Calu3 (cell line): ENCODE measurements at places on chromosomes 5 and 9.

GRCh38 chr5:2761921-2762488 lies 10.5 kb upstream of the IRX2 start:
- no peak for DNase-seq
- no peak overlapping the region for H3K27ac ChIP-seq
- H3K36me3 ChIP-seq = no peaks in the 10 kb centered on the region
- H3K27me3 ChIP-seq = no peaks in the 10 kb centered on the region

DNA sequence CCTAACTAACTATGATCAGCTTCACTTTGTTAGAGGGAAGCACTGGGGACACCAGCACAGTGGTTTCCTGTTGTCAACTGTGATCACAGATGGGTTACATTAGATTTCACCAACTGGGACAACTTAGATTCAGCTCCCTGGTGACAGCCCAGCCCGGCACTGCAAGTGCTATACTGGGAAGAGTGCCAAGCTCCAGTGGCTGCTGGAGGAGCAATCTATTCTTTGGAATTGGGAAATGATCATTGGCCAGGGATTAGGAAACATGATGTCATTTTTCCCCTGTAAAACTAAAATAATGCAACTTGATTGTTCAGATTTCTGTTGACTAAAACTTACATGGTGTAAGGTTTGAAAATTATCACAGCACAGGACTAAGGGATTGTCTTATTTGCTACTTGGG lies 33.2 kb downstream of the PTGR1 start:
- H3K4me3 ChIP-seq = no peak overlapping the region
- H3K4me1 ChIP-seq = no peaks in the 10 kb centered on the region
- H3K36me3 ChIP-seq = peaks cover 22% of the 10 kb centered on the region
- DNase-seq = no peak
- H3K27ac ChIP-seq = no peak overlapping the region
- no peaks in the 10 kb centered on the region for H3K27me3 ChIP-seq

GRCh38 chr9:131817627-131818026 lies 77.8 kb upstream of the RAPGEF1 start:
- H3K4me1 ChIP-seq = no peaks in the 10 kb centered on the region
- no peak overlapping the region for H3K27ac ChIP-seq
- H3K36me3 ChIP-seq = no peaks in the 10 kb centered on the region
- no peak overlapping the region for H3K4me3 ChIP-seq
- peaks cover 80% of the 10 kb centered on the region for H3K27me3 ChIP-seq

- no peak for DNase-seq
- no peaks in the 10 kb centered on the region for H3K36me3 ChIP-seq
- H3K4me1 ChIP-seq = peaks cover 11% of the 10 kb centered on the region
- no peak overlapping the region for H3K27ac ChIP-seq
- peaks cover 35% of the 10 kb centered on the region for H3K27me3 ChIP-seq
Observed at GRCh38 chr5:10537624-10538023, 26.2 kb upstream of the ANKRD33B start.
